ENCODE measurements at places on chromosomes 6 and 20. TPM values are rescaled to one million over a fixed set of nuclear protein-coding genes. Genes with fewer than 3 reads are reported as not detected.

- H3K27me3 ChIP-seq: no peaks in the 10 kb centered on the region
- H3K4me1 ChIP-seq: peaks cover 12% of the 10 kb centered on the region
- H3K27ac ChIP-seq: peak overlapping the region; percentile 74
- no peak for DNase-seq
- H3K36me3 ChIP-seq: peaks cover 26% of the 10 kb centered on the region
Measured at GRCh38 chr20:44489931-44490330, 14.3 kb downstream of the TTPAL start.

DNA sequence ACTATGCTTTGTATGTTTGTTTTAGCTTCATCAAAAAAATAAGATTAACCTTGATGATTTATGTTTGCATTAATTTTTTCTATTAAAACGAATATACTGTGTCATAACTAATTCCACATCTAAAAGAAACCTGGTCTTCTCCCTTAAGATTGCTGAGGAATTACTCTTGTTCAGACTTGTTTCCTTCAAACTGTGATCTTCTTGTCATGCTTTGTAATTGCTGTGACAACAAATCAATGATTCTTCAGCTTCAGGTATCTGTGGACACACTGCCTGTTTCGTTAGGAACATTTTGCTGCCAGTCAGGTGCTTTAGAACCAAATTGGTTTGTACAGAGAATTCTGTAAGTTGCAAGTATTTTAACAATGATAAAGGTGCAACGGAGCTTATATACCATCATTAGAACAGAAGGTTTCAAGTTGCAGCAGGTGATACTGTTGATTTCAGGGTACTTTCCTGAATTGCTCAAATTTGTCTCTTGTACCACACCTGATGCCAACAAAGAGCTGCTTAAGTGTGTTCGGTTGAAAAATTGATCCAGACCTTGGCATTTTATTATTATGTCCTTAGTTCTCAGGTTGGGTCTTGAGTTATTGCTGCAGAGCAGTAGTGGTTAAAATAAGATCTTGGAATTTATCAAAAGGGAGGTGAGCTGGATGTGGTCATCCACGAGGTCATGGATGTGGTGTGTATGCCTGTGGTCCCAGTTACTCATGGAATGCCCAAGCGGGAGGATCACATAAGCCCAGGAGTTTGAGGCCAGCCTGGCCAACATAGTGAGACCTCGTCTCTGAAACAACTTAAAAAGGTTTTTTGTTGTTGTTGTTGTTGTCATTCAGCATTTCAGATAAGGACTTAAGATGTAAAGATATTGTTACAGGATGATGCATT is 19.5 kb downstream of the SYTL3 start:
- H3K4me3 ChIP-seq: no peak overlapping the region
- no peak for DNase-seq
- H3K27ac ChIP-seq: peak overlapping the region; percentile 66

DNA sequence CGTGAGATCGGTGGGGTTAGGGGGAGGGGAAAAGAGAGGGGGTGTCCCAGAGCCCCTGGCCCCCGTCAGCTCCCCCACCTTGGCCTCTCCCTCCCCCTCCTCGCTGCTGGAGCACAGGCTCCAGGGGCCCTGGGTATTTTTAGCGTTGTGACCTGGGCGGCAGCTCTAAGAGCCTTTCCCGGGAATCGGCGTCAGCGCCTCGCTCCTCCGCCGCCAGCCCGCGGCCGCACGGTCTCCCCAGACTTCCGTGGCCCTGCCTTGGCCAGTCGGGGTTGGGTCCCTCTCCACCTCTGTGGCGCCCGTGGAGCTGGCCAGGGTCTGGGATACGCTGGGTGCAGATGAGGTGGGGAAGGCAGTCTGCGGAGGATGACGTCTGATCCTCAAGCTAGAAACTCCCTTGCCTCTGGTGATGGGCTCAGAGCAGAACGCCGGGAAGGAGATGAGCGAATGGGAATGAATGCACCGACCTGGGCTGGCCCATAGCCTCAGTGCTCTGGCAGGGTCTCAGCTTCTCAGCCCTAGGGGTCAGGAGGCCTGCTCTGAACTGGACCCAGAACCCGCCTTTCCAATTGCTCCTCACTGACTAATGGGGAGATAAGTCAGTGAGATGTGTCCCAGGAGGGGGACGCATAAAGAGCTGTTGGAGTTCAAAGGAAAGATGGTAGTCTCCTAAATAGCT is 883 bp upstream of the DBNDD2 start:
- DNase-seq: no peak
- peaks cover 33% of the 10 kb centered on the region for H3K4me1 ChIP-seq
- H3K27me3 ChIP-seq: no peaks in the 10 kb centered on the region
- peak overlapping the region; percentile 94 for H3K27ac ChIP-seq

Gene CCDC170
- 3.3 TPM for total RNA-seq

Gene CPNE5
- total RNA-seq: 1.2 TPM

Data from esophagus squamous epithelium (tissue), 5 donors.